Activated CD4-positive, CD25-positive, alpha-beta regulatory T cell treated with anti-CD3 and anti-CD28 coated beads, Interleukin-2, amount 50 U/mL, for 72 hours (primary cell): ENCODE measurements at places on chromosomes 5 and 9.

GRCh38 chr9:37410354-37410861 lies 12.1 kb upstream of the GRHPR start:
- DNase-seq = no peak

DNA sequence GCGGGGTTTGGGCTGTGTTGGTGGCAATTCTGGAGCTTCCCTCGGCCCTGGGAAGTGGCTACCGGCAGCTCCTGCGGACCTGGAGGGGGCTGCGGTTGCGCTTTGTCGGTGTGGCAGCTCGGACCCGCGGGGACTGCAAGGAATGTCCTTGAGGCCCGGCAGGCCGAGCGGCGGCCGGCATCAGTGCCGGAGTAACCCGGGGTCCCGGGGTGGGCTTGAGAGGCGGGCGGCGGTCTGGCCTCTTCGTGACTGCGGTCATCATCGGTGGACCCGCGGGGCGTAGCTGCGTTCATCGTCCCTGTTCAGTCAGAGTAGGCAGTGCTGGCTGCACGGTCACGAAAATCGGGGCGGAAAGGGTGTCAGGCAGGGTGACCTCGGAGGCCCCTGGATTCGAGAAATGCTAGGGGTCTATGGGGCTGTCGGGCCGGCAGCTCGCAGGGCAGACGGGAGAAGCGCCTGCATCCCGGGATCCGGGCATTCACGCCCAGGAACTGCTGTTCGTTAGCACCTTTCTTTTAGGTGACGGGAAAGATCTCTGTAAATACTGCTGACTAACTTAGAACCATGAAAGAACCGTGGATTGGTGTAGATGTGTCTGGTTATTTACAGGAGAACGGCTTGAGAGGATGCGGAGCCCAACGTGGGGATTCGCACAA lies 474 bp downstream of the HMGCR start:
- DNase-seq = peak; percentile 56

DNA sequence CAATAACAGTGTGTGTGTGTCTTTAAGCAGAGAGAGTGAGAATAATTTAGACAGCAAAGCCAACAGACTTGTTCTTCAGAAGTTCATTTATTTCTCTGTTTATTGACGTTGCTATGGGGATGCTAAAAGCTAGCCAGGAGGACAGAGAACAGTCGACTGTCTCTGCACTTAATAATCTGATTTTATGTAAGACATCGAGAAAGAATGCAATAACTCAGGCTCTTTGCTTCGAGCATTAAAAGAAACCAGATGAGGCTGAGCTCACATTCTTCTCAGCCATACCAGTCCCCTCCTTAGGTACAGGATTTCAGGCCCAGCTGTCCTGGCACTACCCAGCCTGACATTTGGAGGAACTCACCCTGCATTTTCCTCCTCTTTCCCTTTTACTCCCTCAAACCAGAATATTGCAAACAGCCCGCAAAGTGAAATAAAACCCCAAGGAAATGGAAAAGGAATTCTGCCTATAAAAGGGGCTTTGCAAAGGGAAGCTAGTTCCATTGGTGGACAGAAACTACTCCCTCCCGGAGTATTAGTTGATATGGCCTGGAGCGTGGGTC lies 44.5 kb upstream of the DPYSL3 start:
- no peak for DNase-seq

DNA sequence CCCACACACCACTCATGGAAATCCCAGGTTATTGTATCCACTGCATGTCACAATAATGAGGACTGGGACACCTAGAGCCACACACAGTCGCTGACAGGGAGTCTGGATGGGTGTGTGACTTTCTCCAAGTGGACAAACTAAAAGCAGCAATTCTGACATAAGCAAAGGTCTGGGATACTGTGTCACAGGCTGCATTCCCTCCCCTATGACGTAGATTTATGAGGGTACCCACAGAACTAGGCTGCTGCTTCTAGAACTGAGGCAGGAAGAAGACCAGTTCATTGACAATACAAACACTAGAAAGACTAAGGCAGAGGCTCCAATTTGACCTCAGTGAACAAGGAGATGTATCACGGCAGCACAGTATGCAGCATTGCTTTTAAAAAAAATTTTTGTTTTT lies 63.6 kb upstream of the TBCA start:
- DNase-seq = no peak

DNA sequence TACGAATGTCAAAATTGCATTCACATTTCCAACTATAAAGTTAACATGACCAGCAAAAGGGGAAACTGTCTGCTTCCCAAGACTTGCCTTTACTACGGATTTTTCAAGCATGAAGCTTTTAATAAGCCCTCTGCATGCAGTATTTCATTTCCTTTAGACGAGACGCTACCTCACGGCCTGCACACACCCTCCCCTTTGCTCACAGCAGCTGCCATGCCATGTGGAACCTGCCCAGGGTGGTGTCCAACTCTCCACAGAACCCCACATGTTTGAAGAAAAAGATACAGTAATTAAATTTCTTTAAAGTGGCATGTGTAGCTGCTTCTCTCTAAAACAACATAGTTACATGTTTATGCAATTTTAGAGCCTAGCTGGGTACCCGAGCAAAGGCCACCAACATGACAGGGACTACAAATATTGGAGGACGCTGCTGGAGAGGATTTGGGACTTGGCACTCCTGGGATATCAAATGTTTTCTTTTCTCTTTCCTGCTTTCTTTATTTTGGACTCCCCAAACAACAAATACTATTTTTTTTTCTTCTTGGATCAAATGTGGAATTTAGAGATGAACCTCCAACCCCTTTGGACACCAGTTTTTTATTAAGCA lies 256.9 kb upstream of the PCSK5 start:
- DNase-seq = no peak

DNA sequence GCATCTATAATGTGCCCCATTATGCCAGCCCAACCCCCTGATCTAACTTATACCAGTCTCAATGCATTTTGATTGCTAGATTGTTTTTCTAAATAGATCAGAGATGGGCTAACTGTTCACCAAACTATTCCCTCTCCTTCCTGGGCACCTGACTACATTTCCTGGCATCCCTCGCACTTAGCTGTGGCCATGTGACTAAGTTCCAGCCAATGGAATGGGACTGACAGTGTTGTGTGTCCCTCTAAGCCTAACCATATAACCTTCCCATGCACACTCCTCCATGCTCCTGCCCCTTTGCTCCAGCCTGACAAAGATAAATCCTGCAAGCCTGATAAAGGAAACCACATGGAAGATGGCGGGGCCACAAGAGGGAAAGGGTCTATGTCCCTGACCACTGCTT lies 12.3 kb upstream of the IFNK start:
- no peak for DNase-seq

DNA sequence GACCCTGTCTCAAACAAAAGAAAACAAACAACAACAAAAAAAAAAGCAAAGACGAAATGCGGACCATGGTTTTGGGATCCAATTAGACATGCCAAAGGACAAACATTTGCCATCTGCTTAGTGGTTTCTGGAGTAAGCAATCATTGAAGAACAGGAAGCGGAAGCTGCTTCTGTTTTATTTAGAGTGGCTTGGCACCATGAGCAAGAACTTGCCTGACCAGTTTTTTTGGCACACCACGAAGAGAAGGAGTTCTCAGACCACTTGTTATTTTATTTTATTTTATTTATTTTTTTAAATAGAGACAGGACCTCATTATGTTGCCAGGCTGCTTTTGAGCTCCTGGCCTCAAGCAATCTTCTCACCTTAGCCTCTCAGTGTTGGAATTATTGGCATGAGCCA lies 17.0 kb downstream of the BTF3 start:
- DNase-seq = no peak

GRCh38 chr5:107466233-107466769 lies 204.4 kb downstream of the EFNA5 start:
- DNase-seq = no peak

GRCh38 chr5:65811885-65812284 lies 89.9 kb downstream of the NLN start:
- no peak for DNase-seq

DNA sequence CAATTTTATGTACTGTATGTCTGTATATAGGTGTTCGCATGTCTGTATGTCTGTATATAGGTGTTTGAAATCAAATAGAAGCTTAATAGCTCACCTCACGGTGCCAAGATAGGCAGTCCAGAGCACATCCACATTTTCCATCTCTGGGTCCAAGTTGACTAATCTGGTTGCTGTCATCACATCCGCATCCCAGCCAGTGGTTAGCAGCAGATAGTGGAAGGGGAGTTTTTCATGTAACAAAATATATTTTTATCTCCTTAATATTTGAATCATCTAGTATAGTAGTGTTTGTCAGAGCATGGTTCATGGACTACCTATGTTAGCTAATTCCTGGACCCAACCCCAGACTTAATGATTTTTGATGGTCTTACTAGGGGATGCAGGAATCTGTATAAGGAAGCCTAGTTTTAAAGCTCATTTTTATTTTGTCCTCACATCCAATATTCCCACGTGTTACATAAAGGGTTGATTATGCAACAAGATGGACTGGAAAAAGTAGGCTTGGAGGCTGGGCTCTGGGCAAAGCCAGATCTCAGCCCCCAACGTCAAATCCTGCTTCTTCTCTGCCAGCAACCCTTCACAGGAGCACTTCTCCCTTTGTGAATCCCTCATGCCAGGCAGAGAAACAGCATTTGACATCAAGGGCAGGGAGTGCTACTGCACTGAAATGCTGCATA lies 219.7 kb downstream of the ZSWIM6 start:
- DNase-seq = no peak

GRCh38 chr9:91023741-91024140 lies 222.1 kb downstream of the SYK start:
- DNase-seq = no peak

DNA sequence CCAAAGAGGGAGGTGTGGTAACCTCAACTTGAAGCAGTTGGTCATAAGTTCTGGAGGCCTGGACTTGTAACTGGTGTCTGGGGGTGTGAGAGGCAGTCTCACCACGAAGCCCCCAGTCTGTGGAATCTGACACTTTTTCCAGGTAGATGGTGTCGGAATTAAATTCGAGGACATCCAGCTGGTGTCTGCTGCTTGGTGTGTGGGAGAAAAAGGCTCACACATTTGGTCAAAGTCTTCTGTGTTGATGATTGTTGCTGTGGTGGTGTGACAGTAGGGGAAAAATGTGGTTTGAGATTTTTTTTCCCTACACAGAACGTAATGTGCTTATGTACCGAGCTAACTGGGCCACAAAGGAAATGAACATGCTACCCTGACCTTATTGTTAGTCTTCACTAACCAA lies 251.9 kb downstream of the MAT2B start:
- no peak for DNase-seq

- DNase-seq = no peak
Observed at GRCh38 chr9:81824802-81825730, 103.2 kb upstream of the SPATA31D4 start.

DNA sequence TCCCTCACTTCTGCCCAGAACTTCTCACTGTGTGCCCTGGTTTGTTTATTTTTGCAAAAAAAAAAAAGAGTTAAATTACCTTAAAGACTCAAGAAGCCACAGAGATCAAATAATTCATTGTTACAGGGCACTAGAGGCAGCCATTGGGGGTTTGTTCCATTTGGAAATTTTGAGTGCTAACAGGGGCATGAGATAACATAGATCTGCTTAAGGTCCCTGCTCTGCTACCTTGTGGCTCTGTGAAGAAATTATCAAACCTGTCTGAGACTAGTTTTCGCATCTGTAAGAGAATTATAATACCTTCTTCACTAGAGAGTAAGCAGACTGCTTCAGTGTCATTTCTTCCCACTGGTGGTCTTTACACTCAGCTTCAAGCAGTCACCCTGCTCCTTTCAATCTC lies 394 bp downstream of the TLR4 start:
- no peak for DNase-seq

DNA sequence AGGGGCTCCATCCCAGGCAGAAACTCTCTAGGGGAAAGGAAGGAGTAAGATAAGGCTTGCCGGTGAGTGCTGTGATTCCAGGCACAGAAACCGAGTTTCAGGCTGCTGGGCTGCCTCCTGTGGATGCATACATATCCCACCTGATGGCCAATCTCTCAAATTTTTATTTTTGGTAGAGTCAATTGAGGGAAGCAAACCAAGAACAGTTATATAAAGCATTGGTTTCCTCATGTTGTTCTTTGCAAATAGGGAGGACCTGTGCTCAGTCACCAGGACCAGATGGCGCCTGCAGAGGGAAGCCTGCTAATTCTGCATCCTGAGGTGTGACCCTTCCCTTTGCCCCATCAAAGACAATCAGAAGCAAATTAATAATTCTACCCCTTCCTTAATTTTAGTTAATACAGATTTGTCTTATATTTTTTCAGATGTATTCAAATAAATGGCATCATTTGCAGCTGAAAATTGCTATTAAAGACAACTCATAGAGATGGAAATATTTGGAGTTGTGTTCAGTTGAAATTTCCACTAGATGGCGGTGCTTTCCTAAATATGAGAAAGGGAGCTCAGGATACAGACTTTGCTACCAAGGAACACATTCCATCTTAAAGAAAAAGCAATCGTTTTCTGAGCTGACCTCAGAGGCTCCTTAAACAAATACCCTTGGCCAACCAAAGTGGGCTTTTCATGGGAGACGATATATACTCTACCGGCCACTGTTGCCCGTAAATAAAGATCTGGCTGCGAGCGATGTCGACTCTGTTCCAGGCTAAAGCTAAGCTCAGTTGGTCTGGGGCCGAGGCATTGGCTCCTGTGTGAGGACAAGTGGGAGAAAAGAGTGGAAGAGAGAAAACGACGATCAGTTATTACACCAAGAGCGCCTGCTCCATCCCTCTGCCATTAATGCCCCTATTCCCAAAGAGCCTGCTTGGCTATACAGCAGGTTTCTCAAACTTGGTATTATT lies 225.7 kb upstream of the KLF9 start:
- DNase-seq = no peak

- DNase-seq = no peak
Observed at GRCh38 chr9:24035816-24036215, 209.8 kb upstream of the ELAVL2 start.

DNA sequence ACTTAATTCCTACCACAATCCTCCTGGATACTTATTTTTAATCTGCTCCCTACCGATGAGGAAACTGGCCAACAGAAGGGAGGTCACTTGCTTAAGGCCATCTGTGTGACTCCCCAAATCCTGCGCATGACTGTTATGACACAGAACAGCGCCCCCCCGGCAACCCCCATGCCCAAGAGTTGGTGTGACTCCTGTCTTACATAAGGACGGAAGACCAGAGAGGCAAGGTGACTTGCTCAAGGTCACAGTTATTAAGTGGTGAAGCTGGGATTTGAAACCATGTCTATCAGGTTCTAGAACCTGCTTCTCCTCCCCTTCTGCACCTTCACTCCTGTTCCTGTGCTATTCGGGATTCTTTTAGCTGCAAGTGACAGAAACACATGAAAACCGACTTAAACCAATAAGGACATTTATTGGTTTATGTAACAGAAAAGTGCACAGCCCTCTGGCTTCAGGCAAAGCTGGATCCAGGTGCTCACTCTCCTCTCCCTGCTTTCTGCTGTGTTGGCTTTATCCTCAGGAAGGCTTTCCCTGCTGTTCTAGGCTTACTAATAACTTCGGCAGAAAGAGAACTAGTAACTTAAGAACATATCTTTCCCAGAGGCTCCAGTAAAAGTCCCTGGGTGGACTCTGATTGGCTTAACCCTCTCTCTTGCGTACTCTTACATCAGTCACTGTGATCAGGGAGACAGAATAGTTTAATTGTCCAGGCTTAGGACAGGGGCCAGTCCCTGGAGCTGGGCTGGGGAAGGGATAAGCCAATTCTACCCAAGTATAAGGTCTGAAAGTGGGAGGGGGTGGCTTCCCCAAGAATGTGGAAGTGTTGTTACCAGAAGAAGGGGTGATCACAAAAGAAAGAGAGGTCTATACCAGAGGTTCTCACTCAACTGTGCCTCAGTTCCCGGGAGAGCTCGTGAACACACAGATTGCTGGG lies 43.7 kb downstream of the FGF18 start:
- DNase-seq = no peak

- no peak for DNase-seq
Observed at GRCh38 chr5:55454282-55454681, 80.5 kb downstream of the PLPP1 start.
